ENCODE measurements at places on chromosomes 1 and 21. TPM values are rescaled to one million over a fixed set of nuclear protein-coding genes. Genes with fewer than 3 reads are reported as not detected.

The DSTYK gene
- 3.4 TPM for polyA plus RNA-seq

The DYNLT4 gene
- polyA plus RNA-seq, result 0.14 TPM

The PGLYRP3 gene
- 9.9 TPM for polyA plus RNA-seq

The KRTAP21-2 gene
- polyA plus RNA-seq, result not detected

The DPH2 gene
- 17.9 TPM for polyA plus RNA-seq

The BACH1 gene
- polyA plus RNA-seq, result 9.6 TPM

The SLC45A1 gene
- polyA plus RNA-seq, result 0.61 TPM

The CITED4 gene
- 11.7 TPM for polyA plus RNA-seq

The CRYAA gene
- not detected for polyA plus RNA-seq

The FCN3 gene
- polyA plus RNA-seq, result 2.6 TPM

The LPAR3 gene
- polyA plus RNA-seq, result 4.0 TPM

The ARHGAP29 gene
- 2.8 TPM for polyA plus RNA-seq

The TNN gene
- 0.08 TPM for polyA plus RNA-seq

The CFAP107 gene
- polyA plus RNA-seq, result not detected

The CNKSR1 gene
- polyA plus RNA-seq, result 31.9 TPM

The OBSCN gene
- 7.7 TPM for polyA plus RNA-seq

The CLDN14 gene
- polyA plus RNA-seq, result 0.04 TPM

The DHRS3 gene
- polyA plus RNA-seq, result 73.1 TPM

The DPT gene
- 4.8 TPM for polyA plus RNA-seq

The FABP3 gene
- 2.6 TPM for polyA plus RNA-seq

The GNAT2 gene
- not detected for polyA plus RNA-seq

The CRNN gene
- 5,125 TPM for polyA plus RNA-seq

The TNFSF4 gene
- polyA plus RNA-seq, result 0.08 TPM

The TRIM67 gene
- polyA plus RNA-seq, result not detected

The DMRTA2 gene
- polyA plus RNA-seq, result 1.5 TPM

The ADAMTS5 gene
- 0.41 TPM for polyA plus RNA-seq

The MYOM3 gene
- 0.27 TPM for polyA plus RNA-seq

The CFHR1 gene
- polyA plus RNA-seq, result not detected

The TSPEAR gene
- 0.01 TPM for polyA plus RNA-seq

The REN gene
- polyA plus RNA-seq, result 0.18 TPM

The KRTAP27-1 gene
- not detected for polyA plus RNA-seq

The AADACL3 gene
- not detected for polyA plus RNA-seq

The PLEKHA6 gene
- 11.0 TPM for polyA plus RNA-seq

The C8A gene
- polyA plus RNA-seq, result not detected

The CYYR1 gene
- 4.0 TPM for polyA plus RNA-seq

The NUCKS1 gene
- 26.5 TPM for polyA plus RNA-seq

The VHLL gene
- not detected for polyA plus RNA-seq

The KRTAP22-1 gene
- polyA plus RNA-seq, result not detected

The CTTNBP2NL gene
- 9.4 TPM for polyA plus RNA-seq

The RHEX gene
- 0.81 TPM for polyA plus RNA-seq

The MYOG gene
- polyA plus RNA-seq, result not detected

The SPRR3 gene
- 19,645 TPM for polyA plus RNA-seq

The DDR2 gene
- 2.8 TPM for polyA plus RNA-seq

The LCE2B gene
- not detected for polyA plus RNA-seq

The LRRC38 gene
- 0.09 TPM for polyA plus RNA-seq

The TARBP1 gene
- 32.5 TPM for polyA plus RNA-seq

The C1orf21 gene
- polyA plus RNA-seq, result 26.8 TPM

The CR1 gene
- polyA plus RNA-seq, result 0.12 TPM

The CYP2J2 gene
- polyA plus RNA-seq, result 21.4 TPM

The CFH gene
- polyA plus RNA-seq, result 15.7 TPM

The TMCC2 gene
- 0.59 TPM for polyA plus RNA-seq

The CD247 gene
- 1.3 TPM for polyA plus RNA-seq

The PRAMEF17 gene
- not detected for polyA plus RNA-seq

The RPE65 gene
- 0.01 TPM for polyA plus RNA-seq

The SPRR2F gene
- 135 TPM for polyA plus RNA-seq

The EXTL1 gene
- polyA plus RNA-seq, result 0.09 TPM

The ZBTB21 gene
- 1.6 TPM for polyA plus RNA-seq

The SLC5A9 gene
- polyA plus RNA-seq, result 0.24 TPM

The SERINC2 gene
- 84.2 TPM for polyA plus RNA-seq

Data from esophagus (tissue), 2 donors.